ENCODE measurements at places on chromosomes 1 and 21. TPM values are rescaled to one million over a fixed set of nuclear protein-coding genes. Genes with fewer than 3 reads are reported as not detected.
A peak's percentile ranks its signal among the peaks of the same experiment; 100 is the strongest.

- peak; percentile 94 for DNase-seq
These were observed at the start of gene SOX13 for GRCh38 chr1:204072931-204073836. Gene SOX13, plus strand, starts transcription at chr1:204073115. Its CDS starts 39,801 bp downstream, at chr1:204112916.

DNA sequence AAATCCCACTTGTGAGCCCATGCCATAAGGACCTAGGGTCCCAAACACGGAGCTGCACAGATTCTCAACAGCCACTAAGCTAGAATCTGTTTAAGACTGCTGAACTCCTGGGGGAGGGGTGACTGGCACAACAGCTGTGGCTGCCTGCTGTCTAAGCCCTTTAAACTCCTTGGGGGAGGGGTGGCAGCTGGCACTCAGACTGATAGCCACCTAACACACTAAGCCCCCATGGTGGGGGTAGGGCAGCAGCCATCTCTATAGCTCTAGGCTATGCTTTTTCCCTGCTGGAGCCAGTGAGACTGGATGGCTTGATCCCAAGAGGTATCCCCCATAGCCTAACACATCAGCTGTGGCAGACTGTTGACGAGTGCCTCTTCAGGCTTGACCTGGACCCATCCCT, 73.3 kb upstream of the FMO3 start:
- no peak for DNase-seq

GRCh38 chr1:10399444-10399941, 629 bp downstream of the PGD start:
- DNase-seq, result peak; percentile 9

DNA sequence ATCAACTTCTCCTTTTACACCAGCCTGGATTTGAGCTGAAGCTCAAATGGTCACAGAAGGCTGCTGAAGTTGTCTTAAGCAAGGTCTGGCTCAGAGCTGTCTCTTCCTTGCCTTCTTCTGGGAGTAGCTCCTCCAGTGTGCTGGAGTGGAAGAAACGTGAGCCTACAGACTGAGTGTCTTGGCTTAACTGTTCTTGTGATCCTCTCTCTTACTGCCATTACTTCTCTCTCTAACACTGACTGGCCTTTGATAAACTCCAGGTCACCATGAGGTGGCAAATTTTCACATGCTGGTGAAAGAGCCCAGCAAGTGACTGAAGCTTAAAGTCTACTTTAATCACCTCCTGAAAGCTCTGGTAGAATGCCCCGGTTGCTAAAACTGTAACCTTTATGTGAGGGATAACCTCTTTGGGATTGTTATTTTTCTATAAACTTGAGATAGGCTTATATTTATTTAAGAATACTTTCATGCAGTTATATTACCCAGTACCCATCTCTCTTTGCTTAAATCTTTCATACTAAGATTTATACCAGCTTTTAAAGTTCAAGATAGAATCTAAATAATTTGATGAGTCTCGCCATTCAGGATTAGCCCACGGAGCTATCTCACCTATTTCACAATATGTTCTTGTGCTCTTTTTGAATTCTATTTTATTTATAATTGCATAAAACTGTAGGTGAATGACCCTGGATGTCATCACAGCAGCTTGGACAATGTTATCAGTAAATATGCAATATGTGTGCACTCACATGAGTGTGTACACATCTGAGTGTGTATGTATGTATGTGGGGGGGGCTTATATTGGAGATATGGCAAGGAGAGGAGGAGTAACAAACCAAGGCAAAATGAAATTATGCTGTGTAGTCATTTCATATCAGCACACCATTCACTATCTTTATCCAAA, 924.0 kb downstream of the LTN1 start:
- no peak for DNase-seq

DNA sequence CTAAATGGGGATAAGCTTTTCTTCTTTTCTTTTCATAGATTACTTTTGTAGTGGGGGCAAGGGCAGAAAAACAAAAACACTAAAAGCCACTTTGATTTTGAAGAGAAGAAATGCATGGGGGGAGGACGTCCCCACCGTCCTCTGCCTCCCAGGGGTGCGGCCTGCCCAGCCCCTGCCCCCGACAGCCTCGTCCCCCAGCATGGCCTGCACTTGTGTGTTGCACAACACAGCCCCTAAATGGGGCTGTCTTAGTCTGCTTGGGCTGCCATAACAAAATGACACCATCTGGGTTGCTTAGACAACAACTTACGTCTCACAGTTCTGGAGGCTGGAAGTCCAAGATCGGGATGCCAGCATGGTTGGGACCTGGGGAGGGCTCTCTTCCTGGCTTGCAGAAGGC, 57.3 kb upstream of the TMEM51 start:
- no peak for DNase-seq

DNA sequence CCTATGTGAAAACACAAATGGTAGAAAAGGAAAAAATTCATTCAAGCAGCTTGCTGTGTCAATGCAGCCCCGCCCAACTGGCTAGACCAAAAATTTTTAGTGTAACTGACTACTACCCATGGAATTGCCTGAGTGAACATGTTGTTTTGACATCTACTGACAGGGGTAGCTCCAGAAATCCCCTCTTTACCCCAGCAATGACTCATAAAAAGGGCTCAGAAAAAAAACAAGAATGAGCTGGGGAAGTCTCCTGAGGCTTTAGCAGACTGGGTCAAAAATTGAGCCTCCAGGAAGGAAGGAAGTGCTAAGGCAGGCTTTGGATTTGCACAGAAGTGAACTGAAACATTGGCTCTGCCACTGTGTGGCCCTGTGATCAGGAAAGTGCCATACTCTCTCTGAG, 24.4 kb upstream of the FGGY start:
- DNase-seq, result no peak

DNA sequence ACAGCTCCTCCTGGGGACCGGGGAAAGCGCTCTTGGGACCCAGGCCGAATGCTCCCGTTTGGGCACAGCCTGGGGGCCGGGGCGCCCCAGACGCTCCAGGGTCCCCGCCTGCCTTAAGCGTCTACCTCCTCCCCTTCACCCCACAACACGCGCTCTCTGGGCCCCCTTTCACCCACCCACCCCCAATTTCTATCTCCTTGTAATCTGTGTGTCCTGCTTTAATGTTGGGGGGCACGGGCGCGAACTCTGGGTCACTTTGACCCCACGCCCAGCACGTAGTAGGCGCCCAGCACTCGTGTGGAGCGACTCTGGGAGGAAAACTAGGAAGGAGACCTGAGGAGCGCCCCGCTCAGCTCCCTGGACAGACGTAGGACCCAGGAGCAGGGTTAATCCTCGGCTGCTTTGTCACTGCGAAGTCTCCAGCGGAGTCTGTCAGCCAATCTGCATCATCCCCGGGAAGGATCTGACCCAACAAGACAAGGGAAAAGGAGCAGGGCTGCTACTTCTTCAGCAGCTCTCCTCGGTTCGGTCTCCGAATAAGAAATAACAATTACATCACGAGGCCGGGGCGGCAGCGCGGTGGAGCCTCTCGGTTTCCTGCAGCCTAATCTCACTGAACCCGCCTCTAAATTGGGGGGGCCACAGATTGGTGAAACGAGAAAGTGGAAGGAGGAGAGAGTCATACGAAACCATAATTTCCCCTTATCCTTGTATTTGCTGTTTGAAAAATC, 757 bp upstream of the NRIP1 start:
- DNase-seq, result peak; percentile 75

DNA sequence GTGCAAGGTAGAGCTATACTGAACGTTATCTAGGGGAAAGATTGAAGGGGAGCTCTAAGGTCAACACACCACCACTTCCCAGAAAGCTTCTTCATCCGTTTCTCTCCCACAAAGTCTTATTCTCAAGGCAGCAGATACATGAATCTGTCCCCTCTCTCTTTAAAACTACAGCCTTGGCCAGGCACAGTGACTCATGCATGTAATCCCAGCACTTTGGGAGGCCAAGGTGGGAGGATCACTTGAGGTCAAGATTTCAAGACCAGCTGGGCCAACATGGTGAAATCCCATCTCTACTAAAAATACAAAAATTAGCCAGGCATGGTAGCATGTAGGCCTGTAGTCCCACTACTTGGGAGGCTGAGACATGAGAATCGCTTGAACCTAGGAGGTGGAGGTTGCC, 8.1 kb downstream of the CYP4X1 start:
- no peak for DNase-seq

CACNA1S gene
- total RNA-seq, result 0.55 TPM

KIF21B gene
- total RNA-seq, result 0.46 TPM

HES3 gene
- not detected for total RNA-seq

DCST1 gene
- 0.51 TPM for total RNA-seq

OBSCN gene
- 34.3 TPM for total RNA-seq

TSPAN1 gene
- 322 TPM for total RNA-seq

Measured in prostate gland (tissue), 2 donors.